ENCODE measurements at places on chromosomes 5 and 9.

DNA sequence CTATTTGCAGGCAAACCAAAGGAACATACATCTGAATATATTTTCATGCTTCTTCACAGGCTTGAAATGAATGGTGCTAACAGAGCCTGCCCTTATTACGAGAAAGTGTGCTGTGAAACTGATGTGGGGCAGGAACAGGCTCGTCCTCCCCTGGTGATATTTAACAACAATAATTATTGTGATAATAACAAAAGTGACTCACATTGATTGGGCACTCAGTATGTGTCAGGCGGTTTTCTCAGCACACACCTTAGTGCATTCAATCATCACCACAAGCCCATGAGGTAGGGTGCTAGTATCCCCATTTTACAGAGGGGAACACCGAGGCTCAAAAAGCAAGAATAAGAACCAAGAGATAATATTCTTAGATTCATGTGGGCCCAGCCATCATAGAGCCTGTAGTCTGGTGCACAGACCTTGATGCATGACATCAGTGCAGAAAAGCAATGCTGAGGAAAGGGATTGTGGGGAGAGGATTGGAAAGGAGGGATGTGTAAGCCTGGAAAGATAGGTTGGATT is 18.1 kb upstream of the BOD1 start:
- no peak for DNase-seq

- no peak for DNase-seq
These were observed 1082.9 kb upstream of the SEMA6A start for GRCh38 chr5:117657541-117657940.

- no peak for DNase-seq
These were observed 417.7 kb upstream of the IRX4 start for GRCh38 chr5:2300421-2300820.

GRCh38 chr5:59380350-59380951 is 513.1 kb downstream of the PDE4D start:
- DNase-seq = no peak

GRCh38 chr5:84564321-84565075 is 179.8 kb upstream of the EDIL3 start:
- DNase-seq = no peak

- DNase-seq = no peak
These were observed 20.6 kb downstream of the PSMB7 start for GRCh38 chr9:124394596-124394995.

DNA sequence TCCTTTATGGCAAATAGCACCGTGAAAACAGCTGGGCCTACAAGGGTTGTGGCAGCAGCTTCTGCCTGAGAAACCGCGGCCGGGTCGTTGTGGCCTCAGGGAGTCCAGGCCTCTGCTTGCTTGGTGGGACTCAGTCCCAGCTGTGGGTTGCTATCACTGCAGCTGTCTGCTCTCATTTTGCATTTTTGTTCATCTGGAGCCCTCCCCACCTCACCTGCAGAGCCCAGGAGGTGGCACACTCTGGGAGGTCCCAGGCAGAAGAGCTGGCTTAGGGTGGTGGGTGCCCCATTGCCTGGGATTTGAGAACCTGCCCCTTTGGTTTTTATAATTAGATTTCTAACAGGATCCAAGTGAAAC is 138.4 kb downstream of the GADD45G start:
- DNase-seq = no peak

DNA sequence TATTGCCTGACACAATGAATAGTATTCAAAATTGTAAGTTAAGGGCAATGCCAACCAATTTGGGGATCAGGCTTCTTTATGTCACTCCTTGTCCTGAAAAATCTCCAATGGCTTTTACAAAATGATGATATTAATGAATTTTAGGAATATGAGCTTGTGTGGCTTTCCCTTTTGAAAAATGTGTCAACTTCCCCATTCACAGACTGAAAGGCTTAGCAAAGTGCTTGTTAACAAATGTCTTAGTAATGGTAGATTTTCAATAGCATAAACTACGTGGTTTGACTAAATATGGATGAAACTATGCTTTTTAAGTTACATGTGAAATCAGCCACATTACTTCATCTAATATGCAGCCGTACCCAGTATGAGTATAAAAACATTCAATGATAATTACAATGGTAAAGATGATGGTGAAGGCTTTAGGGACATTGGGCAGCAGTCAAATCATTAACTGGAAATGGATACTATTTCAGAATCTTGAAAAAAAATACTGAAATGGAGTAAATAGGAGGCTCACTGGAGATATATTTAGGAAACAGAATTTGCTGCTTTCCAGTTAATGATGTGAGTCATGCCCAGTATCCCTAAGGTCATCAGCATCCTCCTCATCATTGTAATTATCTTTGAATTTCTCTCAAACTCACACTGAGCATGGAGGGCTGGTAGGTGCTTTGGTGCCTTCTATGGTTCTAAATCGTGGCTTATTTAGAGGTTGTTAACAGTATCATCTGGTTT is 113.3 kb upstream of the ZNF608 start:
- DNase-seq = no peak

GRCh38 chr9:124242331-124243194 is 15.2 kb upstream of the NEK6 start:
- DNase-seq = no peak

GRCh38 chr9:124659099-124659659 is 111.9 kb downstream of the NR6A1 start:
- peak; percentile 72 for DNase-seq

DNA sequence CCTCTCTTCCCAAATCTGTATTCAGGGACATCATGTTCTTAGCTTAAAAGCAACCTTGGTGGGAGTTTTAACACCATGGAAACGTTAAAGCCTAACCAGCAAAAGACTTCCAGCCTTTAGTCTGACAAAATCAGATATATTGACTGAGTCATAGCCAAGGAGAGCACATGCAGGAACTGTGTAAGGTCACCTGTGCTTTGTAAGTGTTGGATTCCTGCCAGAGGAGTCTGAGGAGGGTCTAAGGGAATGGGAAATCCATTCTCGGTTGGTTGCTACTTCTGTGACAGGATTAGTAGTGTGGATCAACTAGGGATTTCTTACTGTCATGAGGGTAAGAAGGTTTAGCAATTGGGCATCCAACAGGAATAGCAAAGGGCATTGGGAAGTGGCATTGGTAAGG is 142.0 kb upstream of the CHD1 start:
- no peak for DNase-seq

GRCh38 chr9:137575364-137575715 is 3.4 kb downstream of the DPH7 start:
- DNase-seq = no peak

DNA sequence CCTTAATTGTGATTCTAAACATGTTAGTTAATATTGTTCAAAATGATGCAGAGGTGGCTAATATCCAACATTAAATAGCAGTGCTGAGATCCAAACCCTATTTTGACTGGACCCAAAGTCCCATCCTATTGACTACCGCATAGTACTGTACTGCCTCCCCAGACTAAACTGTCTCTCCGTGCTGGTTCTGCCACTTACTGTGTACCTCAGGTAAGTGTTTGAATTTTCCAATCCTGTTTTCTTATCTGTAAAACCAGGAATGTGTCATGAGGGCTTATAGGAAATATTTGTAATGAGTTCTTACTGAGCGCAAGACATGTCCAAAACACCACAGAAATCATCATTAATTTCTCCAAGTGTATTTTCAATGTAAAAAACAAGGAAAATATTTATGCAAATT is 209.2 kb upstream of the CD180 start:
- no peak for DNase-seq

DNA sequence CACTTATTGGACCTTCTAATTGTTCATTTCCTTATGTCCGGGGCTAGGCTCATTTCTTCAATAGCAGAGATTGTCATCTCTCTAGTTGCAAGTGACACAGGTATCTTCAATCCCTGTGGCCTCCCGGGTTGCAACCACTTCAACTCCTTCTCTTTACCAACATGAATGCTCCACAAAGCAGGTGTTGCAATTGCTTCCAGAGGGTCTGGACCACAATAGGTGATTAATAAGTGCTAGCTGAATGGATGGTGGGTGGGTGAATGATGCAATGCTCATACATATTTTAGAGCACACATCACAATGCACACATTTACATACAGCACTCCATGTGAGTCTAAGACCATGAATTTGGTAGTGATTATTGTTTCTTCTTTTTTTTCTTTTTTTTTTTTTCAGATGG is 2.6 kb downstream of the CEMIP2 start:
- DNase-seq = no peak

DNA sequence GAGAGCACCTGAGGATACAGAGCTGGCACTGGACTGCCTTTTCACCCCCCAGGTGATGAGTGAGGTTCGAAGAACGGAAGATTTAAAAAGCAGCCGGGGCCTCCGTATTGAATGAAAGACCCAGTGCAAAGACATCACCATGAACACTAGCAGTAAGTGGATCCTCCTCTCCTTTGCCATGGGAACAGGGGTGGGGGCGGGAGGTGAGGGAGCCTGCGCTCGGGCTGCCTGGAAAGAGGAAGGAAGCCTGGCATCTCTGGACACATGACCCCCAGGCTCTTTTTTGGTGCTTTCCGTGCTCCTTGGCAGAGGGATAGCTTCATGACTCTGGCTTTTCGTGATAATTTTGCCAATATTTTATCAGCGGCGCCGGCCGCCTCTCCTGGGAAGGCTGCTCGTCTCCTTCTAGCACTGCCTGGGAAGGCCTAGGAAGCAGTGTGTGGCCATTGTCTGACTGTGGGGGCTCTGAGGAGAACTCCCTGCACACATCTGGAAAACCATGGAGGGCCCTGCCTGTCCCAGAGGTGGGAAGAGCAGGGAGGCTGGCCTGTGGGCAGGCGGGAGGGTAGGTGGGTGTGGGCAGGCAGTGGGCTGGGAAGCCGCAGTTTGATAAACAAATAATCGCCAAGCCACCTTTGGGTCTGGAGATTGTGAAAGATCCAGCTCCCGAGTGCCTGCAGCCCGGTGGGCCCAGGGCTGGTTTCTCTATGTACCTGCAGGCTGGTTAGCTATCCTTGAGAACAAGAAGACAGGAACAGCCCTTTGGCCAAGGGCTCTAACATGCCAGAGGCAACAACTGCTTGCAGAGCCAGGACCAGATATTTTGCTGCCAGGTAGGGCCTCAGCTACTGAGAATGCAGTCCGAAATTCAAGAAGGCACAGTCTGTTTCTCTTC is 911 bp downstream of the ABLIM3 start:
- DNase-seq = no peak

DNA sequence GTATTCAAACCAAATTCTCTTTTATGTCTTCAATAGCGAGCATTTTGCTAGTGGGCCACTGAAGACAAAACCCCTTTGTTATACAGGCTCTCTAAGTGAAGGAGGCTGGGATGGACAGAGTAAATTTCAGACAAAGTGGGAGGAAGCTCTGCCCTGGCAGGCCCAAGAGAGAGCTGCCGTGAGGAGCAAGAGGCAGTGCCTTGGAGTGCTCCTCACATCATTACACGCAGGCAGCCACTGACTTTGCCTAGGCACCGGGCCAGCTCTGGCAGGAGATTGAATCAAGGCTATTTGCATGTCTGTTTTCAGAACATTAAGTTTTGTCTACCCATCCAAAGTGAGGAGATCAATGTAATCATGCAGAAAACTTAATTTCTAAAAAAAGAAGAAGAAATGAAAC is 167.7 kb downstream of the CCDC192 start:
- DNase-seq = no peak

DNA sequence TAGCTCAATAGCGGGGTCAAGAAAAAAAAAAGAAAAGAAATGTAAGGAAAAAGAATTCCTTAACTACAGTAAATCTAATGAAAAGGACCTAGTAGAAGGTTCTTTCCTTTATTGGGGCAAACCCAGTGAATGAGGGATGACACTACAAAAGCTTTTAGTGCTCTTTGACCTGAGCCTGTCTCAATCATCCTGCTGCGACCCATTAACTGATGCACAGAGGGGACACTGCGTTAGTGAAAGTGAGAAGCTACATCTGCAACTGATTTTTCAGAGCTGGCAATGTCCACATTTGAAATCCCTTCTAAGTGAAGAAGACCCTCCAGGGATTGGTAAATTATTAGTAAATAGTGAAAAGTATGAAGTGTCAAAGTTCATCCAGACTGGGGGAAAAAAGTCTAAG is 101.1 kb downstream of the OTULIN start:
- DNase-seq = no peak

- DNase-seq = no peak
These were observed 5.7 kb downstream of the NFIB start for GRCh38 chr9:14307989-14308852.

GRCh38 chr9:92713528-92713927 is 43.6 kb upstream of the IPPK start:
- no peak for DNase-seq

- DNase-seq = no peak
These were observed 337.3 kb downstream of the KDM4C start for GRCh38 chr9:7095058-7095457.

DNA sequence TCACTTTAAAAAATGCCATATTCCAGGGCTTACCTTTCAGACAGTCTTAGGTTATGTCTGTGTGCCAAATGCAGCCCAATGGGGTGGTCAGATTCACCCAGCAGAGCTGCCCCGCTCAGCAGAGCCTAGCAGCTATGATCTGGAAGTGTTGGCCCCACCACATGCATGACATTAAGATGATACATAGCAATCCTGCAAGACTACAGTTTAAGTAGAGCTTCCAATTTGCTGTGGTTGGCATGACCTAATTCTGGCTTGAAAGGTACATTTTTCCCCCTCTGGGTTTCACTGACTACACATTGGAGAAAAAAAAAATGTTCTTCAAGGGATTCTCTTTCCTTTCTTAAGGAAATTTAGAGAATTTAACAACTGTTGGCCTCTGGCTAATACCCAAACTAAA is 22.5 kb downstream of the MEF2C start:
- DNase-seq = no peak

DNA sequence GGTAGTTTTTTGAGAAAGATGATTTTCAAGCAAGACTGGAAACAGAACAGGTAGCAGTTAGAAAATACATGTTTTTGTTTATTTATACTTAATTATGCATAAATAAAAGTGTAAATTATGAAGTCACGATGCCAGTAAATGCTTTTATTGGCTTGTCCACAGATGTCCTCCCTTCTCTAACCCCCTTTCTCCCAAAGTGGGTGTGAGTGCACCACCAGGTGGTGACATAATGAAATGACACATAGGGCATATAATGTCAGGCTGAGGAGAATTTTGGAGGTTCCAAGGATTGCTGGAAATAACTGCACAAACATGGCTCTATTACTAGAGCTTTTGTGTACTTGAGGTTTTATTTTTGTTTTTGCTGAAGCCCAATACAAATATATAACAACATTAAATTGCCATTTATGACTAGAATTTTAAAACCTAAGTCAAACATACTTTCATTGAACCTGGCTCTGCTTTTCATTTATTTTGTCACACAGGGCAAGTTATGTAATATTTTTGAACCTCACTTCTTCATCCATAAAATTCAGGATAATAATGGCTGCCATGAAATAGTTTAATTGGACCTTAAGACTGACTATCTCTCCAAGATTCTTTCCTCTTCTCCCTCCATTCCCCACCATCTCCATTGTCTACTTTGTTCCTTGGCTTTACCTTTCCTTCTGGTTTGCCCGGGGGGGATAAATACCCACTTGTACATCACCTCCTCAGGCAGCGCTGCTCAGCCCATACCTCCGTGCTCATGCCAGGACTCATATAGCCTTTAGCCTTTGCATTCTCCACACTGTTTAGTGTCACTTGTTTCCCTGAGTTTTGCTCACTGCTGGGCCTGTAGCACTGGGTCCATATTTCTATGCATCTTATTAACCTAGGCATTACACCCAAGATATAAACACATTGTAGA is 168.8 kb downstream of the PDE4D start:
- peak; percentile 23 for DNase-seq

- no peak for DNase-seq
These were observed 2.5 kb upstream of the RHOBTB3 start for GRCh38 chr5:95728494-95729114.
